ENCODE measurements at places on chromosomes 11 and 22.

DNA sequence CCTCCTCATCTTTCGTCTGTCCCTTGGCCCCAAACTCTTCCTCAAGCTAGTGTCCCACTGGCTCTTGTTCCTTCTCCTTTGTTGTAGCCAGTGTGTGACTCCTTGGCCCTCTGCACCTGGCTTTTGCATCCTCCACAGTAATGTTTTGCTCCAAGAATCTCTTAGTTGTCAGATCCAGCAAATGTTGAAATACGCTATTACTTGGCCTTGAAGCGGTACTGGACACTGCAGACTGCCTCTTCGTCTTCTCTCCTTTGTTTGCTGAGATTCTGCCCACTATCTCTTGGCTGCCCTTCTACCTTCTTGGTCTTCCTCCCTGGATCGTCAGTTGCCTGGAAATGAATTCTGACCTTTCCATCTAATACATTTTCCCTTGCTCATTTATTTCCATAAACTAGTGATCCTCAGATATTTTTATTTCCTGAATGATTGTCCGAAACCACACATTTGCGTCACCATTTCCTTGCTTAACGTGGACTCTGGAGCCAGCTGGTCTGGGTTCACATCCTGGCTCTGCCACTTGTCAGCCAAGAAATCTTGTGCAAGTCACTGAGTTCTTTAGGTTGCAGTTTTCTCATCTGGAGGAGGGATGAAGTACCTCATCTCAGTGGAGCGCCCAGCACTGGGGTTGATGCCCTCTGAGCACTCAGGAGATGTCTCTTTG is 113.6 kb downstream of the LDLRAD3 start:
- peak; percentile 47 for DNase-seq

DNA sequence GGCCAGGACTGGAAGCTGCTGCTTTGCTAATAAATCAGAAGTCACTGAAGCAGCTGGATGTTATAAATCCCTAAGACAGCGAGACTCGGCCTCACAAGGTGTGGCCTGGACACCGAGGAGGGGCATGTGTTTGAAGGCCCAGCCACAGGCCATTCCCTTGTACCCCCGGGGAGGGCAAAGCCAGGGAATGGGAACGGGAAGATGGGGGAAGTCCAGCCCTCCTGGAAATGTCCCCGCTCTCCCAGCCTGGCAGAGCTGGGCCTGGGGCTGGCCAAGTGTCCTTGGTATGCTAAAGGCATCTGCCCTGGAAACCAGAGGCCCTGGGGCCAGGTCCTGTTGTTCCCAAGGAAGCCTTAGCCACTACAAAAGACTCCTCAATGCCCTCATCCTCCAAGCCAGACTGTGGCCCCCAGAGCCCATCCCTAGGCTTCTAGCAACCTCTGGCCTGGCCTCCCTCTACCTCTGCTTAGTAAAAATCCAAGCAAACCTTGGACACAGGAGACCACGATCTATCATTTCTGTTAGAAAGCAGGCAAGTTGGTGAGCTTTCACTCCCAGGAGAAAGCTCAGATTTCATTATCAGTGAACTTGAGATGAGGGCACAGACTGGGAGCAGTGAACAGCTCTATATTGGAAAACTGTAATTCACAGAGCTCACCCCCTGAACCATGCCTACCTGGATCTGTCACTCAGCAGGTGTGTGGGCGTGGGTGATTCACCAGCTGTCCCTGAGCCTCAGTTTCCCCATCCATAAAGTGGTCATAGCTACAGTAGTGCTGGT is 11.0 kb downstream of the CHST1 start:
- no peak for DNase-seq

DNA sequence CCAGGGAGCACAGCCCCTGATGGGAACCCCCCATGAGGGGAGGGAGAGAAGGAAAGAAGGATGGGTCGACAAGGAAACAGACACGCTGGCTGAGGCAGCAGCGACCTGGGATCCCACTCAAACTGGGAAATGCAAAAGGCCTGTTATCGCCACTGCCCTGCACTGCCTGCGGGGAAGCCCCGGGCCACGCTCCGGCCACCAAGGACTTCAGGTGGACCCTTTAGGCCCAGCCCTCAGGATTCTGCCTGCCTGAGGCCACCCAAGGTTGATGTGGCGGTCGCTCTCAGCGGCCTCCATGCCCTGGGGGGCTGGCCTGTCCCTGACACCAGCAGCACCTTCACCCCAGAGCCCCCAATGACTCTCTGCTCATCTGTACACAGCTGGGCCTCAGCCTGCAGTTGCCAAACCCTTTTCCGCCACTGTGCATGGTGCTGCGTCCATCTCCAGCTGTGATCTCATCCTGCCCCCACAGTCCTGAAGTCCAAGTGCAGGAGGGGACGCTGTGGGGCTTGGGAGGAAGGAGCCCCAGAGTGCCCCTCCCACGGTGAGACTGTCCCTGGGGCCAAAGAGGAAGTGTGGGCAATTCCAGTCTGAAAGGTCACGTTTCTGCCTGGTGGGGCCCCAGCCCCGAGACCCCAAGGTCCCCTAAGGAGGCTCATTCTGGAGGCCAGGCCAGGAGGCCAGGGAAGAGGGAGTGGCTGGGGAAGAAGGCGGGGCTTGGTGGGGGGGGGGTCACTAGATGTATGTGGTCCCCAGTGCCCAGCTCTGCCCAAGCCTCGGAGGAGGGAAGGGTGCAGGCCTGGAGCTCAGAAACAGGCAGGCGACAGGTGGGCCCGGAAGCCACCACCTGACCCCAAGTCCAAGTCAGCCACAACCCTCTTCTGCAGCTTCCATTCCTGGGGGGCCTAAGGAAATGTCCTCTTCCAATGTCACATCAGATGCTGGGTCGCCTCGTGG is 31.6 kb downstream of the OSBPL5 start:
- peak; percentile 21 for DNase-seq

GRCh38 chr11:70398834-70399680 is 728 bp downstream of the CTTN start:
- DNase-seq: no peak

GRCh38 chr22:31637447-31637890 is 24.5 kb downstream of the PISD start:
- no peak for DNase-seq

DNA sequence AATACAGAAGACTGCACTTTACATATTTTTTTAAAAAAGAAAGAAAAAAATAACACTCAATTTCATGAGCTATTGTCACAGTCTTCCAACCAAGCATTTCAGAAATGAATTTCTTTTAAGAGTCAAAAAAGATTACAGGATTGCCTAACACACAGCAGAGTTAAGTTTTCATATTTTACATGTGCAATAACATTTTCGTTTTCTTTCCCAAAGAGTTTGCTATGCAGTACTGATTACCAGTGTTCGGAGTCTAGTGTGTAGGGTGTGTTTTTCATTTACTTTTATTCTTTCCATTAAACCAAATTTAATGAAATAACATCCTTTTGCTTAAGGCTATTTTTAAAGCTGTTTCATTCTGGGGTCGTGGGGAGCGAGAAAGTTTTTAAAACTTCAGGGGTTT is 53.2 kb downstream of the MN1 start:
- DNase-seq: no peak

- DNase-seq: no peak
Observed at GRCh38 chr11:123681030-123681429, 26.6 kb upstream of the SCN3B start.

DNA sequence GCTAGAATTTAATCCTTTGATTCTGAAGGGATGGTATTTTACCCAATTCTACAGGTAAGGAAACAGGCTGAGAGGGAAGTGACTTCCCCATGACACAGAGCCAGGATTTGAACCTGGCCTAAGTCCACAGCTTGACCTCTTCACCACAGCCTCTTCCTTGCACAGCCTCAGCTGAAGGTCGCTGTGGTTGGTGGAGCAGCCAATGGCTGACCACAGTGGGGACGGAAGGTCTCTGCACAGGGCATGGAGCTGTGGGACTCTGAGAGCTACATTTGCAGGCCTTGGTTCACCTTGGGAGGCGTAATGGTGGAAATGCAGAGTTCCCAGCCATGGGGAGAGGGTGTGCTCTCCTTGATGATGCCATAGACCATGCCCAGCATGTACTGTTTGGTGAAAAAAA is 295.0 kb downstream of the DDX10 start:
- no peak for DNase-seq

- no peak for DNase-seq
Observed at GRCh38 chr11:107370390-107370789, 87.2 kb downstream of the CWF19L2 start.

DNA sequence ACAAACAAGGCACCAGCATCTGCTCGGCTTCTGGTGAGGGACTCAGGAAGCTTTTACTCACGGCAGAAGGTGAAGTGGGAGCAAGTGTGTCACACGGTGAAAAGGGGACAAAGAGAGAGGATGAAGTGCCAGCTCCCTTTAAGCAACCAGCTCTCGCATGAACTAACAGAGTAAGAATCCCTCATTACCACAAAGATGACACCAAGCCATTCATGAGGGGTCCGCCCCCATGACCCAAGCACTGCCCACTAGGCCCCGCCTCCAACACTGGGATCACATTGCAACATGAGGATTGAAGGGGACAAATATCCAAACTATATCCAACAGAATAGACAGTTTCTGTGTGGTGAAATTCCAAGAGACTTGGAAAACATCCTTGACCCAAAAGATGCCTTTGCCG is 198.2 kb upstream of the POU2AF2 start:
- no peak for DNase-seq

DNA sequence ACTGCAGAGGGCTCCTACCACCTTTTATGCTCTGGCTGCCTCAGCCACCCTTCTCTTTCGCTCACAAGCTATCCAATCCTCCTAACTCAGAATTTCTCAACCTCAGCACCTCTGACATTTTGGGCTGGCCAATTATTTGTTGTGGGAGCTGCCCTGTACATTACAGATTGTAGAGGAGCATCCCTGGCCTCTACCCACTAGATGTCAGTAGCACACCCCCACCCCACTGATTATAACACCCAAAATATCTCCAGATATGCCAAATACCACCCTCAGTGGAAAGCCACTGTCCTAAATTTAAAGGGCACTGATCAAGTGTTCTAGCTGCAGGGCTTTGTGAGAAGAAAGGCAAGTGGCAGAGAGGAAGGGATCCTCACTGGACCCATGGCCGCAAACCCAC is 443.1 kb downstream of the SOX6 start:
- peak; percentile 14 for DNase-seq

GRCh38 chr22:47215851-47216250 is 453.4 kb downstream of the TBC1D22A start:
- DNase-seq: no peak

GRCh38 chr11:117037279-117037974 is 60.8 kb downstream of the SIK3 start:
- no peak for DNase-seq

DNA sequence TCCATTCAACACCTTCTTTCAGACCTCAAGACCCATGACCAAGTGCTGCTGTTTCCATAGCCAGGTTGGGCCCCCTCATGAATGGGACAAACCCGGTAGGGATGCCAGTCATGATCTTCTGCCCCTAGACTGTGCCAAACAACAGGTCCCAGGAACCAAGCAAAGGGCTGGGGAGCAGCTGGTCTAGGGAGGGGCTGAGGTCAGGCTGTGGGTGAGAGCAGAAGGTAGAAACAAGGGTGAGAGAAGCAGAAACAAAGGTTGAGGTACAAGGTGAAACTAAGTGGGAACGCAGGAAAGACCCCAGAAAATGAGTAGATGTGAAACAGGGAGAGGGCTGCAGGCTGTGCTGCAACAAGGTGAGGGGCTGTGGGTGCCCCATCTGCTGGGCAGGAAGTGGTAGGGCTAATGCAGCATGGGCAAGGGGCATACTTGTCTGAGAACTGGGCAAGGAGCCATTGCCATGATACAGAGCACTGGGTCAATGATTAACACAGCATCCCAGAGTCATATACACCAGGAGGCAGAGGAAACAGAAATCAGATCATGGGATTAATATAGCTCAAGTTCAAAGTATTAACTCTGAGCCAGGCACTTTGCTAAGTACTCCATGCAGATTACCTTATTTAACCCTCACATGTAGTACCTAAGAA is 45.9 kb downstream of the SLC1A2 start:
- DNase-seq: no peak

DNA sequence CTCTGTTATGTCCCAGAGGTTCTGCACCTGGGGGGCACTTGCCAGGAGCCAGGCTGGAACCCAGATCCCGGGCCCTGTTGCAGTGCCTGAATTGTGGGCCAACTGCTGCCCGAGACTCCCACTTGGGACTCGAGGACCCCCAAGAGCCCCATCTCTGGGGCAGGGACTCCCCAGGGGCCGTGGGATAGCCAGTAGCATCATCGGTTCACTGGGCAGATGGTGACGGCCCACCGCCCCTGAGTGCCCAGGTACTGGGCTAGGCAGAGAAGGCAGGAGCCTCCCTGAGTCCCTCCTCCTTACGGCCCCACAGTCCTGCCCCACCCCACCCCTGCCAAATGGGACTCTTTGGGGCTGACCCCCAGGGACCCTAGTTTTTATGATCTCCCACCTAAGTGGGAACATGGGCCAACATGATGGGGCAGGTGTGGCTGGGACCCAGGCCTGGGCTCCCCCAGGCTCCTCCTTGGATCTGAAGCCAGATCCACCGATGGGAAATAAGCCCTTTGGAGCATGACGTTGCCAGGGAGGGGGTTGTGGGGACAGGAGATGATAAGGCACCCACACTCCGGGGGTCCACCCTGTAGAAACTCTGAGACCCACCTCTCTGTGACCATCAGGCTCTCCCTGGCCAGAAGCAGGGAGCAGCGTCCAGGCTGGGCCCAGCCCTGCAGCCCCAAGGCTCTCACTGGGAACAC is 94.5 kb upstream of the FGF3 start:
- DNase-seq: peak; percentile 13

- no peak for DNase-seq
Observed at GRCh38 chr11:60240662-60241061, 2.3 kb downstream of the MS4A4E start.

DNA sequence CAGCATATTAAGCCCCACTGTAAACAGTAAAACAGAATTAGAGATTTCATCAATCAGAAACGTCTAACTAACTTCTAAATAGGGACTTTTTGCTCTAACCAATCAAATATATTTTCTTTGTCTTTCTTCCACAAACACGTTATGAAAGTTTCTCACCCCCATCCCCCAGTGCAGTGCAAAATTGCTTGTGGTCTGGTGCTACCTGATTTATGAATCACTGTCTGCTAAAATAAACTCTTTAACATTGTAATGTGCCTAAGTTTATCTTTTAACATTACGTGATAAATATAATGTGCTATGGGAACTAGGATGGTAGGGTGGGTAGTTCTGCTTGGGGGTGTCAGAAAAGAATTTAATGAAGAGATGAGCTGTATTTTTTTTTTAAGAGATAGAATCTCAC is 47.3 kb upstream of the SLC5A1 start:
- no peak for DNase-seq

DNA sequence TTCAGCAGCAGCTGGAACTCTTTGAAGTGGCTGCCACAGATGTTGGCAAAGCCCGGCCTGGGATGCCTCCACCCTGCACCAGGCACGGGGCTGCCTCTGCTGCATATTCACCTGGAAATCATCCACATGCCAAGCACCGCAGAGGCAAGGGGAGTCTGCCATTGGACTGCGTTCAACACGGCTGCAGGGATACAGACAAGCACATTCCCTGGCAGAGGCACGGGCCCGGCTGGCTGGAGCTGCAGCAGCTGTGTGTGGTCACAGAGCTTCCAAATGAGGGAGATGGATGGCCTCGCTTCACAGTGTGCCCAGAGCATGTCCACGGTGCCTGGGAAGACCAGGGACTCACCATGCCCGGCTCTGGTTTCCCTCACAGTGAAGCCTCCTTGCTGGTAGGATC is 1378.9 kb downstream of the TBC1D22A start:
- peak; percentile 60 for DNase-seq
